ENCODE measurements at places on chromosomes 12 and 14.

GRCh38 chr14:106185837-106186233 lies 659.5 kb downstream of the TMEM121 start:
- no peak for DNase-seq

- no peak for DNase-seq
Measured at GRCh38 chr12:51801027-51801426, 47.5 kb downstream of the FIGNL2 start.

GRCh38 chr14:29738950-29739349 lies 188.7 kb downstream of the PRKD1 start:
- no peak for DNase-seq

GRCh38 chr12:53950437-53950773 lies 4.3 kb upstream of the HOXC12 start:
- no peak for DNase-seq

GRCh38 chr14:22896356-22896755 lies 13.3 kb downstream of the REM2 start:
- DNase-seq, result no peak

GRCh38 chr12:115660211-115660805 lies 617.2 kb downstream of the MED13L start:
- no peak for DNase-seq

GRCh38 chr12:5017638-5018348 lies 25.9 kb upstream of the KCNA5 start:
- DNase-seq, result no peak

DNA sequence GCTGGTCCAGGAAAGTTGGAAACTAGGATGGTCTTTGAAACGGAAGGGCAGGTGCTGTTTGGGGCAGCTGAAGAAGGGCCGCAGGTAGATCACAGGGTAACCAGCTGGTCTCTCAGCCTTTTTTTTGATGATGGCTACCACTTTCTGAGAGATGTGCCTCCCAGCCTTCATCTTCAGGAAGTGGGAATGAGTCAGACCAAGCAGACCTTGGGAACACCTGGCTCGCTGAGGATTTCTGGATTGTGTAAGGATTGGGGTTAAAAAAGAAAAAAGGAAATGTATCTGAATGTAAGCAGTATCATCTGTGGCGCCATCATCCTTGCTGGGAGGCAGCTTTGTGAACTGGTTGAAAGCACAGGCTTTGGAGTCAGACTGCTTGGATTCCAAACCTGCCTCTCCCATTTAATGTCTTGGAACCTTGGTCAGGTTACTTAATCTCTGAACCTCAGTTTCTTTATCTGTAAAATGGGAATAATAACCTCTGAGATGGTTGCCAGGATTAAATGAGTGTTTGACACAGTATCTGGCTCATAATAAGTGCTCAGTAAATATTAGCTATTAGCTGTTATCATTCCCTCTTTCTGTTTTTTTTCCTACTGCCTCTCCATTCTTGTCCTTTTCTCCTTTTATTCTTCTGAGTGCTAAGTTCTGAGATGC lies 1.7 kb downstream of the PRPF40B start:
- DNase-seq, result no peak

DNA sequence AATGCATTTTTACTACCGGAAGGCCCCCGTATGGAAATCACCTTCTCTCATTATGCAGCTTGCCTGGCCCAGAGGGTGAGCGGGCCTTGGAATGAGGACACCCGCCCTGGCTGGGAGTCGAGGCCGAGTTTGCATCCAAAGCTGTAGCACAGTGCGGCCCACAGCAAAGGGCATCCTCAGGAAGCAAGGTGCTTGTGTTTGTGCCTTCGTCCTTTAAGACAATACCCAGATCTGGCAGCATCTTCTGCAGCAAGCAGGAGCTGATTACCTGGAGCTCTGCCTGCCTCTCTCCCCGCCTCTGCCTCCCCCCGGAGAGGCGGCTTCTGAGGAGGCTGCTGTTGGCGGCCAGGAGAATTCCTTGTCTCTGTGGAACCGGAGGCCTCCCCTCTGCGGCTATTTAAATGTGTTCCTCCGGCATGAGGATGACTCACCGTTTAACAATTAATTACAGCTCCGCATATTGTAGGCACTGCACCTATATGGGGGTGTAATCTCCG lies 145.3 kb downstream of the CACNA1C start:
- DNase-seq, result no peak

DNA sequence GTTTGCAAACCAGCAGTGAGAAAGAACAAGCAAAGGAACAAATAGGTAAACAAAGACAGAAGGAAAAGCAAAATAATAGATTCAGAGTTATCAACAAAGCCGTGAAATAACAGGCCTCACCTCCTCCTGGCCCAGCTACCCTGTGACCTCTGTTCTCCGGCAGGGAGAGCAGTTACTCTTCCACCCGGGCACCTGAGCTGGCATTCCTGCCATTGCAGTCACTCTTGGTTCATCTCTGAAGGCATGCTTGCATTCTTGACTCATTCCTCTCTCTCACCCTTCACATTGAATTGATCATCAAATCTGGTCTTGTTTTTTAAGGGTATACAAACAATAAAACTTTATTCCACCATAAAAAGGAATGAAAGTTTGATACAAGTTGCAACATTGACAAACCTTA lies 95.1 kb downstream of the TTC8 start:
- DNase-seq, result no peak

DNA sequence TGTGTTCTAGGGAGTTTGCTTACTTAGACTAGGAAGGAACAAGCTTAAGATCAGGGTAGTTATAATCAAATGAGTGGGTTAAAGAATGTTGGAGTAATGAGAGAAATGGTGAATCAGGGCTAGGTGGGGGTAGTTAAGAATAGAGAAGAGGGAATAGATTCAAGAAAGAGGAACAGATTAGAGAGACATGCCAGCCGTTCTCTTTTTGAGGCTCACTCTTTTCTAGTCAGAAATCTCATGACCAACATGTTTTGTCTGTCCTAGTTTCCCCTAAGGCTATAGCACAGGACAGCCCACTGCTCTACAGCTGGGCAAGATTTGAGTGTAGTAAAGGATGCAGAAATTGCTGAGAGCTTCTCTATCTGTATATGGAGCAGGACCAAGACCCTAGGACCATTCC lies 258.4 kb downstream of the AKAP6 start:
- DNase-seq, result no peak

DNA sequence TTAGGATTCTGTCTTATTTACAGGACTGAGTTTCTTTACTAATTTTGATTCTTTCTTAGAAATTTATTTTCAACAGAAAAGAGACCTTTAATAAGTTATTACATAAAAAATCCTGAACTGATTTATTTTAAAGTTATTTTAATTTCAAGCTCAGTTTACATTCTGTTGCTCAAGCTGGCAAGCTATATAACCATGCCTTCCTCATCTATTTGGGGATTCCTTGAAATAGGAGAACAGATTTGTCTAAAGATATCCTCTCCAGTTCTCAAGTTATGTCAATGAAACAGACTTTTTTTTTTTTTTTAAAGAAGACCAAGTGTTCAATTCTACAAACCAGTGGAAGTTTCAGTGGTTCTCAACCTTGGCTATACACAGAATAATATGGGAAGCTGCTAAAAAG lies 103.3 kb upstream of the TRHDE start:
- no peak for DNase-seq

DNA sequence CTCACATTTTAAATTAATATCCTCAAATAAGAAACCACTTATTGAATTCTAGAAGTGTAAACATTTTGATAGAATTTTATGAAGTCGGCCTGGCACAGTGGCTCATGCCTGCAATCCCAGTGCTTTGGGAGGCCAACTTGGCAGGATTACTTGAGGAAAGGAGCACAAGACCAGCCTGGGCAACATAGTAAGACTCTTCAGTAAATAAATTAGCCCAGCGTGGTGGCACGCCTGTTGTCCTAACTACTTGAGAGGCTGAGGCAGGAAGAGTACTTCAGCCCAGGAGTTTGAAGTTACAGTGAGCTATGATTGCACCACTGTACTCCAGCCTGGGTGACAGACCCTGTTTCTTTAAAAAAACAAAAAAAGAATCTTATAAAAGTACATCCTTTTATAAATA lies 8.9 kb upstream of the ZNF410 start:
- DNase-seq, result no peak

- no peak for DNase-seq
Measured at GRCh38 chr12:132572106-132572505, 38.3 kb downstream of the LRCOL1 start.

- DNase-seq, result no peak
Measured at GRCh38 chr12:39763071-39763889, 143.7 kb upstream of the ABCD2 start.

DNA sequence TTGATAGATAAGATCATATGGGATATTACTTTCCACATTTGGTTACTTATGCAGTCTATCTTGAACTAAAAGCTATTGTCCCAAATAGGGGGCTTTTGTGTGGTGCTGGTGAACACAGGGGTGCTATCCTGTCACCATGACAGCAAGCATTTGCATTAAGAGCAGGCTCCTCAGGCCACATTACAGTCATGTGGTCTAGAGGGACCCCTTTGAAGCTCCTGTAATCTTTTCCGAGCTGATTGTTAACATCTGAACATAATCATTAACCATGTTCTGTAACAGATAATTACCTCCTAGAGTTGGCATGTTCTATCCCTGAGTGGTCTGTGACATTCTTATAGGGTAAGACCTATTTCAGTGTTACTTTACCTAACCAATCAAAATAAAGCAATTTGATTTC lies 178.8 kb downstream of the KTN1 start:
- no peak for DNase-seq

DNA sequence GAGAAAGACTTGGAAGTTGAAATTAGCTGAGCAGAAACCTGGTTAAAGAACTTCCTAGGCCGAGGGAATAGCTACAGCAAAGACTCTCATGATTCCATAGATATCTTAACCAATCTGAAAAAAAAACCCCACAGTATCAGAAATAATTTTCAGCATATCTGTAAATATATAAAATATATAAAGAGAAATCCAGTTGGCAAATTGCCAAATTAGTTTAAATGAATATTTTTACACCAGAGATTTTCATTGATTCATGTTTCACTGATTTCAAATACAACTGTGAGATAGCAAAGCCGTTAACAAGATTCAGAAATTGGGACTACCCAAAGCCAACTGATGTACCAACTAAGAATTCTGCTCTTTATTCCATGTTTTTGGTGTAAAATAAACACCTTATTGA lies 6.8 kb upstream of the PTPRR start:
- DNase-seq, result no peak

DNA sequence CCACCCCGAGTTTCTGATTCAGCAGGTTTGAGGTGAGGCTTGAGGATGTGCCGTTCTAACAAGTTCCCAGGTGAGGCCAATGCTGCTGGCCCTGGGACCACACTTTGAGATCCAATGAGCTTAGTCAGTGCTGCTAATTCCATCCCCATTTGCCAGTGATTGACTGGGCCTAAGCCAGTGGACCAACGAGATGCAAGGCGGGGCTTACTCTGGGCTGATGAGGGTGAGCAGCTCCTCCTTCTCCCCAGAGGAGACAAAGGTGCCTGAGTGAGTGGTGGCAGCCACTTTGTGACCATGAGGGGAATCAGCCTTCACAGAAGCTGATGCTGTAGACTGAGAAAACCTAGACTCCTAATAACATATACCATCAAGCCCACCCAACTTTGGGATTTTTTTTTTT lies 23.1 kb upstream of the HNF1A start:
- DNase-seq, result no peak

- DNase-seq, result no peak
Measured at GRCh38 chr14:103205541-103205906, 82.3 kb downstream of the TNFAIP2 start.

GRCh38 chr14:38053666-38054065 lies 154.0 kb upstream of the SSTR1 start:
- DNase-seq, result no peak

- DNase-seq, result no peak
Measured at GRCh38 chr14:82079553-82079952, 545.9 kb upstream of the SEL1L start.
